Progenitor cell of endocrine pancreas (in vitro differentiated cells): ENCODE measurements at places on chromosomes 4 and X.

- DNase-seq: no peak
Observed at GRCh38 chr4:169305651-169306050, 34.9 kb upstream of the SH3RF1 start.

DNA sequence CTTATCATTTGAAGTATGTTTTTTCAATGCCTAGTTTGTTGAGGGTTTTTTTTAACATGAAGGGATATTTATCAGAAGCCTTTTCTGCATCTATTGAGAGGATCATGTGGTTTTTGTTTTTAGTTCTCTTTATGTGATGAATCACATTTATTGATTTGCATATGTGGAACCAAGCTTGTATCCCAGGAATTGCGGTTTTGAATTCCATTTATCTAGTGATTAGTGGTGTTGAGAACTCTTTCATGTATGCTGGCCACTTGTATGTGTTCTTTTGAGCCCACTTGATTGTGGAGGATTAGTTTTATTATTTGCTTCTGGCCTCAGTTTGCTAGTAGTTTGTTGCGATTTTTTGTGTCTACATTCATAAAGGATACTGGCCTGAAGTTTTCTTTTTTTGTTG, 85.0 kb upstream of the CNKSR2 start:
- DNase-seq: no peak

- DNase-seq: no peak
Observed at GRCh38 chrX:50103866-50104566, 96.8 kb downstream of the AKAP4 start.

GRCh38 chr4:183860731-183861130, 44.4 kb upstream of the STOX2 start:
- DNase-seq: no peak

GRCh38 chrX:130012683-130013082, 30.2 kb downstream of the BCORL1 start:
- no peak for DNase-seq

DNA sequence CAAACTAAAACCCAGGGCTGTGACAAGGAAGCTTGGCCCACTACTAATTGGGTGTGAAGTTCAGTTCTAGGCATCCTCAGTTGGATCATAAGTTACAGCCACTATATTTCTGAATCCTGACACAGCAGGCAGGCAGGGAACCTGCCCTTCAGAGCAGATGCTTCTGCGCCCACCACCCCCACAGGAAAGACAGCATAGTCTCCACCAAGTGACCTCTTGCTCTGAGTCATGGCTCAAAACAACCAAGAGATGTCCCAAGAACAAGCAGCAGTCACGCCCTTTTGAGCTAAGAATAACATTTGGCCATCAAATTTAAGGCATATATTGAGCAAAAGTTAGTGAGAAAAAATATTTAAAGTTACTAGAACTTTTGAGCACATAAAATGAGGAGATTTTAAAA, 170.7 kb upstream of the SMARCAD1 start:
- no peak for DNase-seq

DNA sequence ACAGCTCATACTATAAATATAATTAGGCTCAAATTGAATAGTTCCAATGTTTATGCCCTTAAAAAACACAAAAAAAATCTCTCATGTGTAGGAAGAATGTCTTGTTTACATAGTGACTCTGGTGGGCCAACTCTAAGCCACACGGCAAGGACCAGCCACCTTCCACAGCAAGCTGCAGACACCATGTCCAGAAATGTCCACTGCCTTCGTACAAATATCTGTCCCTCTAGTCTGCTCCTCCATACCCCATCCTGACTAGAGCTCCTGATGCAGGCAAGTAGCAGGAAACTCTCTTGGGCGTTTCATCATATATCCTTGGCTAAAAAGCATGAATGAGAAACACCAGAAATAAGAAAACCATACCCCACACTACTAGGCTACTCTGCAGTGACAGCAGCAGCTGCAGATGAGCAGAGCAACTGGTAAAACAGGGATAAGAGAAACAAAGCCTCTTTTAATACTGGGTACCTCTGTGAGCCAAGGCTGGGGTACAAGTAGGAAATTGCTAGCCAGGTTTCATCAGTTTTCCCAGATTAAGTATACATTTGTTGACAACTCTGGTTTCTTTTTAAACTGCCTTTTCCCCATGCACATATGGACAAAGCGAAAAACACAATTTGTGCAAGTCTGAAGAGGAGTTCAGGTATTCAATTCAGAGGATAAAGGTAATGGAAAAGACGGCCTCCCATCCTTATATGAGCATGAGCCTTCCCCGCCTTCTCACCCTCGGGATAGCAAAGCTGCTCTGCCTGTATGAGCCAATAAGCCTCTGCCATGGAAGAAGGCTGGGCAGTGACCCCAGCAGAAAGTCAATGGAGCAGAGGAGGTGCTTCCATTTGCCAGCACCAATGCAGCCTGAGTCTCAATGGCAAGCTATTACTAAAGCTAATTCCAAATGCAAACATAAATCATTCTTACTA, 245.4 kb downstream of the DCLK2 start:
- no peak for DNase-seq

DNA sequence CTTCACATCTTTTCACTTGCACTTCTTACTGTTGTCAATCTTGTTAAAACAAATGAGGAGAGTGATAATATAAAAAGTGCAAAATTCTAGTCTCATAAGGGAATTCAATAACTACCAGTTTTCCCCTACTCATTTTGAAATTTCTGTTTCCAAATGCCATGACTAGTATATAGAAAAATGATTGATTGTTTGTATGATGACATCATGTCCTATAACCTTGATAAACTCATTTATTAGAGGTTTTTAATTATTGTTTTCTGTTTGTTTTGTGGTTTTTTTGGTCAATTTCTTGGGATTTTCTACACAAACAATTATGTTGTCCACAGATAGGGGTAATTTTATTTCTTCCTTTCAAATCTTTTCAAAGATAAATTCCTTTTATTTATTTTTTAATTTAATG, 559.1 kb downstream of the TLL1 start:
- no peak for DNase-seq

DNA sequence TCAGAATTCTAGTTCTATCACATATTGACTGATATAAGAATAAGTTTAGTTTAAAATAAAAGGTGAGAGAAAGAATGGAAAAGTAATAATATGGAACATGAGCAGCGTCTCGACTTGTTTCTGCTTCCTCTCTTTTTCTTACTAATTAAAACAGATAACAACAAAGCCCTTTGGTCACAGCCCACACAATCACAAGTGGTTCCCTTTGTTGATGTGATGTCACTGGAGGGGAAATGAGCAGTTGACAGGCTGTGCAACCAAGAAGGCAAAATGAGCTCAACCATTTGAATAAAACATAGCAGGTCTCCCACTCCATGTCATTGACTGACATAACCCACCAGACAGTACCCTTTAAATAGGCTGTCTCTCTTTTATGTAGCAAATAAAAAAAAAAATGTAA, 342.5 kb upstream of the MAGEB2 start:
- no peak for DNase-seq

DNA sequence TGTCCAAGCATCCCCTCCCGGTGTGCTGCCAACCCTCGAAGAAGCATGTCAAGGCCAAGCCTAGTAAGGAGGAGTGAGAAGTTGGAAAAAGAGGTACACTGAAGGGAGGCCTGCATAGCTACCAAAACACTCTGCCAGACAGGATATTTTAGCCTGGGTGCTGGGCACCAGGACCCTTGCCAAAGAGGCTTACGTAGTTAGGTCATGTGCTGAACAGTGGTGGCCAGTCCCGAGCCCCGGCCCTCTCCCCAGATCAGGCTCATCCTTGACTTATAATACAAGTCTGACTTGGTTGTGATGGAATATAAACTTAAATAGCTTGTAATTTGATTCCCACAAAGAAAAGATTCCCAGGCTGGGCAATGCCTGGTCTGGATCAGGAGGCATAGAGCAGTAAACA, 149.3 kb downstream of the ARHGEF9 start:
- DNase-seq: no peak

DNA sequence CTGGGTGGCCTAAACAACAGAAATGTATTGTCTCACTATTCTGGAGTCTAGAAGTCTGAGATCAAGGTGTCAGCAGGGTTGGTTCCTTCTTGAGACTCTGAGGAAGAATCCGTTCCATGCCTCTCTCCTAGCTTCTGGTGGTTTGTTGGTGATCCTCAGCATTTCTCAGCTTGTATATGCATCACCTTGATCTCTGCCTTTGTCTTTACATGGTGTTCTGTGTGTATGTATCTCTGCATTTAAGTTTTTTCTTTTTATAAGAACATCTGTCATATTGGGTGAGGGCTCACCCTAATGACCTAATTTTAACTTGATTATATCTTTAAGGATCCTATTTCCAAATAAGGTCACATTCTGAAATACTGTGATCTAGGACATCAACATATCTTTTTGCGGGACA, 50.6 kb upstream of the CD40LG start:
- DNase-seq: no peak

- no peak for DNase-seq
Observed at GRCh38 chr4:7910263-7910896, 29.3 kb downstream of the AFAP1 start.

- no peak for DNase-seq
Observed at GRCh38 chrX:50108264-50108663, 92.5 kb downstream of the AKAP4 start.

GRCh38 chrX:121010218-121010617, 24.7 kb upstream of the CT47A1 start:
- DNase-seq: no peak

DNA sequence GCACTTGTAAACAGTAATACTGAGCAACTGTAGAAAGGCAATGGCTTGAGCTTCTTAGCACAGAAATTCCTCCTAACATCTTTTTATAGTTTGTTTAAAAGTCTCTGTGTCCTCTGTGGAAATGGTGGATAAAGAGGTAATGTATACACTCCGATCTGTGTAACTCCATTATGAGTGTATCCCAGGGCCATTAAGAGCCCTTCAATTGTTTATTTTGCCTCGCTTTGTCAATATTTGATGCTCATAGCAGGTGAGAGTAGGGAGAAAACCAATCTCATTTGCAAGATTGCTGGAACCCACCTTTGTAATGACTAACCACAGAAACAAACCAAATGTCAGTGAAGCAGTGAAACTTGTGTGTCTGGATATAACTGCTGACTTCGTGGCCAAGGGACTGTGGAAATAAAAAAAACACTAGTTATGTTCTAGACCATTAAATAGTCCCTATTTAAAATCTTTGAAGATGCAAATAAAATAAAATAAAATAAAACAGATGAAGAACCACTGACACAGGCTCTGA, 598.2 kb upstream of the BOD1L1 start:
- DNase-seq: no peak

DNA sequence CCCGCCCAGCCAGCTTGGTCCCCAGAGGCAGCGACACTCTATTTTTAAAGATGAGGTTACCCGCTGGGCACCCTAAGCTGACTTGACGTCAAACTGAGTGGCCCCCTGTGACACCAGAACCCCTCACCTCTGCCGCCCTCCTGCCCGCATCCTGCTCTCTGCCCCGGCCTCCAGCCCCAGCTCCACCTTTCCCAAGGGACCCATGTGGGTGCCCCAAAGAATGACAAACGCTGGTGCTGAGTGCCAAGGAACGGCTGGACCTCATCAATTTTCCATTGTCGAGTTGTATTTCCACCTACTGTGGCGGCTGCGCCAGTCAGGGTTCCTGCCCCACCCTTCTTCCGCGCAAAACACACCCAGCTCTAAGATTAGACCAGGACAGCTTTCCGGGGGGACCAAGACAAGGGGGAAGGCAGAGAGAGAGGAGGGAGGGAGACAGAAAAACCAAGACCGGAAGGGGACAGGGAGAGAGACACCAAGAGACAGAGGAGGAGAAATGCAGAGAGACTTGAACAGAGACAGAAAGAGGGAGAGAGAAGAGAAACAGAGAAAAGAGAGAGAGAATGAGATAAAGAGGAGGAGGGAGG, 2.0 kb downstream of the PRKX start:
- no peak for DNase-seq

DNA sequence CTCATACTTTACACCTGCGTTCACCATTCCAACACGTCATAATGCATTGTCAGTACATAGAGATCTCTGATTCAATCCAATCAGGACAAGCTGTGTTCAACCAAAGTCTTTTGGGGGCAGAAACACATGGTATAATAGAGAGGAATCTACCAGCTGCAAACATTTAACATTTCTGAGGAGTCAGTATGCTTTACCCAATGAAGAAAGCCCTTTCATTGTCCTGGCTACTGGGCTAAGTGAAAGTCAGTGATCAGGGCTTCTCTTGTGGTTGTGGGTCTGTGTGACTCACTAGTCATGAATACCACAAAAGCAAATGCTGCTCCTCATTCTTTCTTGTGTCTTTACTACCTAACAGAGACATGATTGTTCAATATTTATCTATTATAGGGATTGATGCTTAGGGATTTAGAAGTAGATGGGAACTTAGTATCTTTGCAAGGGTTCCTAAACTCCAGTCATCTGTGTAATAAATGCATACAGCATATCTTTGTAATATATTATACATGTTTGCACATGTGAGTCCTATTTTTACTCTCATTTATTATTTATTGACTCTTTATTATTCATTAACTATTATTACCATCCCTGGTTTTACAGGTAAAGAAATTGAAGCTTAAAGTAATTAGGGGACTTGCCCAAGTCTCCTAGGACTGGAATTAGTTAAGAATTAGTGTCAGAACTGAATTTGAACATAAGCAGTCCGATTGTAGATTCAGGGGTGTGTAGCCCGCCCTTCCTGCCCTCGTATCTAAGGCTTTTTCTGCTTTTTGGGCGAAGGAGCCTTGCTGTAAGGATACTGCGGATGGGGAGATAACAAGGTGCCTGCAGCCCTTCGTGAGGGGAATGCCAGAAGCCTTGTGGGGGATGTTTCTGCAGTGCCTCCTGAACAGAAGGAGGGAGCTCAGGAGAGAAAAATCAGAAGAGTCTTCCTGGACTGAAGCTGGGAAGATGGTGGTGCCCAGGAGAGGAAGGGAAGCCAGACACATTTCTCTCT, 353.1 kb upstream of the BOD1L1 start:
- no peak for DNase-seq

GRCh38 chr4:86013621-86014020, 346.2 kb downstream of the MAPK10 start:
- no peak for DNase-seq

GRCh38 chr4:37795581-37796195, 30.8 kb upstream of the PGM2 start:
- no peak for DNase-seq

GRCh38 chr4:182063651-182064050, 179.6 kb upstream of the TENM3 start:
- DNase-seq: no peak

DNA sequence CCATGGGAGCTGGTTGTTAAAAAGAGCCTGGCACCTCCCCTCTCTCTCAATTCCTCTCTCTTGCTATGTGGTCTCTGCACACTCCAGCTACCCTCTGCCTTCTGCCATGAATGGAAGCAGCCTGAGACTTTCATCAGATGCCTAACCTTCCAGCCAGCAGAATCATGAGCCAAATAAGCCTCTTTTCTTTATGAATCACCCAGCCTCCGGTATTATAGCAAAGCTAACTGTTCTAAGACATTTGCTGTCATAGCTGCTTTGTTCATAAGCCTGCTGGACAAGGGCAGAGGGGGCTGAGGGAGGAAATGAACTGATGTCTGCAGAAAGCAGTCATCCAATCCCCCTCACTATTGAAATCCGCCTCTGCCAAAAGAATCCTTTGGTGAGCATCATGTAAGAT, 196.7 kb downstream of the ZNF330 start:
- no peak for DNase-seq
